ENCODE measurements at places on chromosomes 3 and 15.

GRCh38 chr15:78842519-78842918 is 30.2 kb upstream of the MORF4L1 start:
- no peak for DNase-seq

DNA sequence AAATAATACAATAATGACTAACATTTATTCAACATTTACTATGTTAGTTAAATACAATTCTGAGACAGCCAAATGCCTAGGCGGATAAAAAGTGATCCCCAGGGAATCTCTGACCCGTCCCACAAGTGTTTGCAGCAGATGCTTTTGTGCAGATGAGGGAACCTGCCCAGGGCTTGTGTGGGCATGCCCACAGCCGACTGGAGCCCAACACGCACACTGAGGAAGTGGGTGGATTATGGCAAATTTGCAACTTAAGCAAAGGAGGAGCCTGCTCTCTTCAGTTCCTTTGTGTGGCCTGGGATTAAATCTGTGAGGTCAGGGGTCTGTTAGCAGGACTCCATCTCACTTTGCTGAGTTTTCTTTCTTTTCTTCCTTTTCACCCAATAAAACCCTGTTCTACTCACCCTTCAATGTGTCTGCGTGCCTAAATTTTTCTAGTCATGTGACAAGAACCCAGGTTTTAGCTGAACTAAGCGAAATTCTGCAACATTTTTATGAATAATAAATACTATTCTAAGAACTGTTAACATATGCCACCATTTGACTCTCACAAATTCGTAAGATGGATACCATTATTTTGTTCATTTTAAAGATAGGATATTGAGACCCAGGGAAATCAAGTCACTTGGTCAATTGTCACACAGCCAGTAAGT is 13.9 kb upstream of the RTP1 start:
- DNase-seq: no peak

GRCh38 chr3:58526515-58526957 is 10.5 kb downstream of the ACOX2 start:
- DNase-seq: no peak

- DNase-seq: peak; percentile 93
Observed at GRCh38 chr15:57273402-57273801, 102.9 kb upstream of the CGNL1 start.

DNA sequence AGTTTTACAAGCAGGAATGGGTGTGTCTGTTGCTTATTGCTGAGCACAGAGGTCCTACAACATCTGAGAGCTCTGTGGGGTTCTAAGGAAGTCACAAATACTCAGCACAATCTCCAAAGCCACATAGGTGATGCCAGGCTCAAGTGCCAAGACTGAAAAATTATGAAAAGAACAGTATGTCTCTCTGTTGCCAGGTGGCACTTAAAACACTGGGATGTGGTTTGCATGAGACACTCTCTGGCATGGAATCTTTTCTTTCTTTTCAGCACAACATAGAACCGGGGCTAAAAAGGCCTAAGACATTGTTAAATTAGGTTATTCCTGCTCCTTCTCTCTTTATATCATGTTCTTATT is 127.3 kb upstream of the PRICKLE2 start:
- DNase-seq: no peak

GRCh38 chr3:9224490-9224889 is 25.0 kb downstream of the SRGAP3 start:
- no peak for DNase-seq

- DNase-seq: no peak
Observed at GRCh38 chr3:145898487-145898886, 262.5 kb downstream of the PLOD2 start.

GRCh38 chr3:114218578-114219185 is 18.7 kb downstream of the ZNF80 start:
- no peak for DNase-seq

- DNase-seq: no peak
Observed at GRCh38 chr15:33742800-33743199, 225.5 kb upstream of the CHRM5 start.

Data from NCI-H510A treated with DMSO at 0.1 percent for 48 hours (cell line).